ENCODE measurements at places on chromosomes 16 and 17.

- DNase-seq: no peak
Observed at GRCh38 chr17:40427002-40427491, 9.4 kb upstream of the TOP2A start.

- peak; percentile 95 for DNase-seq
Observed at GRCh38 chr17:82418001-82418986, at the start of the genes HEXD and OGFOD3. Gene HEXD, plus strand, starts transcription at chr17:82418347. Its CDS starts 1,453 bp downstream, at chr17:82419800. Gene OGFOD3, minus strand, starts transcription at chr17:82418586. Its CDS starts 101 bp downstream, at chr17:82418485.

DNA sequence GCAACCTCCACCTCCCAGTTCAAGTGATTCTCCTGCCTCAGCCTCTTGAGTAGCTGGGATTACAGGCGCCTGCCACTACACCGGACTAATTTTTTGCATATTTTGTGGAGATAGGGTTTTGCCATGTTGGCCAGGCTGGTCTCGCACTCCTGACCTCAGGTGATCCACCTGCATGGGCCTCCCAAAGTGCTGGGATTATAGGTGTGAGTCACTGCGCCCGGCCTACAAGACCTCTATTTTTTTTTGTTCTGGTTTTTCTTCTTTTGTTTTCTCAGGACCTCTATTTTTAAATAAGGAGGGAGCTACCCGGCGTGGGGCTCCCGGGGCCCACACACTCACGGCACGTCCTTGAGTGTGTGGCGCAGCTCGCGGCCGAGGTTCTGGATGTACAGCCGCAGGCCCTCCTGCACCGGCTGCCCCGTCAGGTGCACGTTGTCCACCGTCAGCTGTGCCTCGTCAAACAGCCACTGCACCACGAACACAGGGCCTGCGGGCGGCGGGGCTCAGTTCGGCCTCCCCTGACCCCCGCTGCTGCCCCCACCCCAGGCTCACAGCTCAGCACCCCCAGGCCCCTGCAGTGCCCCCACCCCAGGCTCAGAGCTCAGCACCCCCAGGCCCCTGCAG is 5.8 kb downstream of the NOTUM start:
- no peak for DNase-seq

- no peak for DNase-seq
Observed at GRCh38 chr17:50949128-50949988, 83.2 kb upstream of the TOB1 start.

DNA sequence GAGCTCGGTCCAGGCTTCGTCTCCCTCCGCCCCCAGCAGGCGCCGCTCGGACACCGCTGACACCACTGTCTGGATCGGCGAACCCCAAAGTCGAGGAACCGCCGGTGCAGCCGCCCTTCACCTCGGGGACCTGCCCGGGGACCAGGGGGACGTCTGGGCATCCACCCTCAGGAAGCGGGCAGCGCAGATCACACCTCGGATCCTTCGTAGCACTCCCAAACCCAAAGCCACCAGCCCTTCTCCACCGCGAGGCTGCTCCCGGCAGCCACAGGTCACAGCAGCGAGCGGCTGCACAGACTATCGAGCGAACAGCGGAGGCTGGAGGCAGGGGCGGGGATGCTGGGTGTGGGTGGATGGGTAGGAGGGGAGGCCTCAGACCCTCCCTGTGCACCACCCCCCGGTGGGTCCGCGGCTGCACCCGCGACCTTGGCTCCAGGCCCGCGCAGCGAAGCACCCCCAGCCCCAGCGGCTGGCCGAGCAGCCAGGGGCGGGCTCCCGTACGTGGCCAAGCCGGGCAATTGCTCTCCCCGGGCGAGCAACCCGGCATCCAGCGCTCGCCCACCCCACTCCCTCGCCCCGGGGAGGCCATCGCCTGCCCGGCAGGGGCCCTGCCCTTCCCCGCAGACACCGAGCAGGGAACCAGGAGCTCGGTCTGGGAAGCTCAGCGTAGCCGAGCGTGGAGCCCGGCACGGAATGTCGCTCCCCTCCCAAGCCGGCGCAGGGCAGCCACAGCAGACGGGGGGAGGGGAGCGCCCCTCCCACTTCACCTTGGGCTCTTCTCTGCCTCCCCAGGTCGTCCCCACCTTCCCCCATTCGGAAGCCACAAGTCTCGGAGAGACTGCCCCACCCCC is 1.0 kb downstream of the SDK2 start:
- DNase-seq: no peak

DNA sequence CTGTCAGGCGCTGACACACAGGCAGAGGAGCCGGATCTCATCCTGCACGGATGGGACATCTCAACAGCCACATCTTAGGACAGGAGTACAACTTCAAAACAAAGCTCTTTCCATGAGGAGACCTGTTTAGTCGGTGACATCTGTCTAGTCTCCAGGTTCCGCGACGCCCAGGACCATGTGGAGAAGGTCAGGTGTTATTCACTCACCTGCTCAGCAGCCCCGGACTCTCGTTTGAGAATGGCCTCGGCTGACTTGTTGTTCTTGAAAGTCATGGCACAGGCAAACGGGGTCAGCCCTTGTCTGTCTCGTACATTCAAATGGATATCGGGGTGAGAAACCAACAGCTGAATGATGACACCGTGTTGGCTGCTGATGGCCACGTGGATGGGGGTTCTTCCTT is 35.7 kb downstream of the CYB5D2 start:
- DNase-seq: no peak

GRCh38 chr17:28864991-28865849 is 10.4 kb downstream of the ERAL1 start:
- no peak for DNase-seq

DNA sequence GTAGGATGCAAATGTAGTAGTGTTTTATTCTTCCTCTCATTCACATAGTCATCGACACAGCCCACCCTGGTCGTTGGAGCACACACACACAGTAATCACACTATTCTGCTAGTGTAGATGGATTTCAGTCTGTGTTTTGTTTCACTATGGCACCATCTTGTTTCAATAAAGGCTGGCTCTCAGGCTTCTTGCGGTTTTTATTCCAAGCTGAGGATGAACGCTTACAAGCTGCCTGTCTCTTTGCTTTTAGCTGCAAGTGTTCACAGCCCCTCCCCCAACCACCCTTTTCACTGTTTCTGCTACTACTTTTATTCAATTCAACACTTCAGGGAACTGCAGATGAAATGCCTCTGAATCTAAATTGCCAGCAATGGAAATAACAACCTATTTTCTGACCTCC is 140.9 kb upstream of the PMFBP1 start:
- no peak for DNase-seq

DNA sequence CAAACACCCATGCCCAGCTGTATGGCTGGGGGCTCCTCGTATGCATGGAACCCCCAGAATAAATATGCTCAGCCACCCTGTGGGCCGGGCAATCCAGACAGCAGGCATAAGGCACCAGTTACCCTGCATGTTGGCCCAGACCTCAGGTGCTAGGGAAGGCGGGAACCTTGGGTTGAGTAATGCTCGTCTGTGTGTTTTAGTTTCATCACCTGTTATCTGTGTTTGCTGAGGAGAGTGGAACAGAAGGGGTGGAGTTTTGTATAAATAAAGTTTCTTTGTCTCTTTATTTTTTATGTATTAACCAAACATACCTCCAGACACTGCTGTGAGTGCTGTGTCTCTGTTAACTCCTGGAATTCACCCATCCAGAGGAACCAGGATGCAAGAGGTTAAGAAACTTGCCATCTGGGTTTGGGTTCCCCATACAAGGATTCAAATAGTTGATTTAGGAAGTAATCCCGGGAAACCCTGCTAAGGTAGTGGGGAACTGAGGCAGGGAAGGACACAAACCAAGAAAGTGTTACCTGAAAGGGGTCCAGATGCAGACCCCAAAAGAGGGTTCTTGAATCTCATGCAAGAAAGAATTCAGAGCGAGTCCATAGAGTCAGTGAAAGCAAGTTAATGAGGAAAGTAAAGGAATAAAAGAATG is 37.4 kb upstream of the IL21R start:
- DNase-seq: no peak

- DNase-seq: no peak
Observed at GRCh38 chr17:67675481-67675880, 42.3 kb upstream of the NOL11 start.

- peak; percentile 26 for DNase-seq
Observed at GRCh38 chr16:83247767-83248372, 559.9 kb upstream of the HSBP1 start.

DNA sequence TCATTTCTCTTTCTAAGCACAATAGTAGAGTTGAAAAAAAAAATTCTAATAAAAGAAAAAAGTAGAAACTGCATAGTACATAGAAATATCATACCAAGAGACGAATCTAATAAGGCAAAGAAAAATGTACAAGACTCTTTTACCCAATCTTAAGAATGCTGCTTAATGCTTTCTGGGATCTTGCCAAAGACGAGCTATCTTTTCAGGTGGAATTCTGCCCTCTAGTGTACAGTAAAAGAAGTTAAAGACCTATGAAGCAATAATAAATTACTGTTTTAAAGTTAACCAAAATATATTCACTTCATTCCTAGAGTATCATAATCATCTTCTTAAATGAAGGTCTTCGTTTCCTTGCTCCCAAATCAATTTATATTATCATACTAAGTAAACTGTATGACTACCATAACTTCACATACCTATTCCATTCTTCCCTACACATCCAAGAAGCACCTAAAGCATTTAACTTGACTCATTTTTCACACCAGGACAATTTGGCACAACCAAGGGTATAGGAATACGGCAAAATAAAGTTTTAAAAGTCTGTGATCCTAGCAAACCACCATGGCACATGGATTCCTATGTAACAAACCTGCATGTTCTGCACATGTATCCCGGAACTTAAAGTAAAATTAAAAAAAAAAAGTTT is 47.7 kb downstream of the CFDP1 start:
- DNase-seq: peak; percentile 31

GRCh38 chr17:82164853-82165252 is 47.8 kb downstream of the CCDC57 start:
- DNase-seq: no peak

- peak; percentile 42 for DNase-seq
Observed at GRCh38 chr17:35965272-35965671, 16.0 kb downstream of the CCL16 start.

DNA sequence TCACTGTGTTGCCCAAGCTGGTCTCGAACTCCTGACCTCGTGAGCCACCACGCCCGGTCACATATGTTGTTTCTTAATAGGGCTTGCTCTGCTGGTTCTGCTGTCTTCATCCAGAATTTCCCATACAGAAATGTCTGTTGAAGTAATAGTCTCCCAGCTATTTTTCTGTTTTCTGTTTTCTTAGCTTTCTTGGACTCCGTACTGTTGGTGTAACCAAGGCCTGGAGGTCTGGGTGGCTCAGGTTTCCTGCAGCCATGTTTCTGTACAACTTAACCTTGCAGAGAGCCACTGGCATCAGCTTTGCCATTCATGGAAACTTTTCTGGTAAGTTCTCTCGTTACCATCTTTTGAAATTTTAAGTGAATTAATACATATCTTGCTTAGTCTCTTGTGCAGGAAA is 2.8 kb downstream of the SF3B3 start:
- no peak for DNase-seq

DNA sequence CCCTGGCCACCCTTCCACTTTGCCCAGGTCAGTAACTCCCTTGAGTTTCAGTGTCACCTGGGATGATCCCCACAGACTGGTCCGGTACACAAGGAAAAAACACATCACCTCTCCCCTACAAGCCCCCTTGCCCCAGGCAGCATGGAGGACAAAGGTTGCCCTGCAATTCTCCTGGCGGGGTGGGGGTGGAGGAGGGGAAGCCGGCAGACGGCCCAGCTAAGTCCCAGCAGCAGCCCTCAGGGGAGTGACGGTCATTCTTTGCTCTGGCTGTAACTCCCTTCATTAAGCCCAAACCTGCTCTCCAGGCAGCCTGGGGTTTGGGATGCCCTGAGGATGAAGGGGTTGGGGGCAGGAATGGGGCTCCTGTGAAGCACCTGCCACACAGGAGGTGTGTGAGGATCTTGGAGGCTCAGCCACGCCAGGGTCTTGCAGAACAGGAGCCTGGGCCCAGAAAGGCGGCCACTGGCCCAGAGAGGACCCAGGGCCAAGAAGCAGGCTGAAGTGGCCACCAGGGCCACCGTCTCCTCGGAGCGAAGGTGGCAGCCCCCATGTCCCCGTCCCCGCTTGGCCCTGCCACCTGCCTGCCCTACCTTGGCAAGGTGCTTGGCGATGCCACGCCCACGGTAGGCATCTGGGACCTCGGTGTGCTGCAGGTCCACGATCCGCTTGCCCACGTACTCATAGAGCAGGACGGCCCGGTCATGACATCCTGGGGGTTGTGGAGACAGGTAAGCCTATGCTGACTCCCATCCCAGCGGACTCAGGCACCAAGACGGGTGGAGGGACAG is 9.5 kb downstream of the NATD1 start:
- DNase-seq: no peak

GRCh38 chr16:86252596-86252995 is 257.7 kb upstream of the FOXF1 start:
- DNase-seq: no peak

DNA sequence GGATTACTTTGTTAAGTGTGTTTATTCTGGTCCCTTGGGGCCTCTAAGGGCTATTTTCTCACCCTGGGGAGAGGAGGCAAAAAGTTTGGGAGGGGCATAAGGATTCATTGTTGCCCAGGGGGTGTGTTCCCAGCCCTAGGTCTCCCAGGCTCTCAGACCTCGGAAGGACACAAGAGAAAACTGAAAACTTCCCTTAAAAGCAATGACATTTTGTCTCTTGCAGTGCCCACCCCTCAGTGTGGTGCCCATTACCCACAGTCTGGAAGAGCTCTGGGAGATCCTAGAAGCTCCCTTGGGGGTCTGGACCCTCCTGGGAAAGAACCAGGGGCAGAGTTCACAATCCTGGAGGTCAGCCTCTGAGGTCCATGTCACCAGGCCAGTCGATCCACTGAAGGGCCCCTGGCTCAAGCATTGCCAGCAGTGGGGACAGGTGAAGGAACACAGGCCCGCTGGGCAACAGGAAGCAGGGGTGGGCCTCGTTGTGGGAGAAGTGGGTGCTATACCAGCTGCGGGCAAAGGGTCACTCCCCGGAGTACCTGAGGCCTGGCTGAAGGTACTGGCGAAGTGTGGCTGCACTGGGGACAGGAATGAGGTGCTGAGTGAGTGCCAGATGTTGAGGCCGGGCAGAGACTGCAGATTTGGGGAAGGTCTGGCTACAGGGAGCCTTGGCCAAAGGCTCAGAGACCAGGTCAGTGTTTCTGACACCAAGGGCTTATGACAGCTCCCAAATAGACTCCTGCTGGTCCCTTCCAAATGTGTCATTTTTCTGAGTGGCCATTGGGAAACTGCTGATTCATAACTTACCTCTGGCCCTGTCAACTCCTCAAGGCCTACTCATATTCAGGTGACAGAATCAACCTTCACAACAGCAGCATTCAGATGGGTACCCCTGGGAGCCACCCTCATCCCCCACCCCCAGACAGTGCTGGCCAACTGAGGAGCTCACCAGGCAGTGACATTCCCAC is 4.6 kb upstream of the ZNF747 start:
- no peak for DNase-seq

DNA sequence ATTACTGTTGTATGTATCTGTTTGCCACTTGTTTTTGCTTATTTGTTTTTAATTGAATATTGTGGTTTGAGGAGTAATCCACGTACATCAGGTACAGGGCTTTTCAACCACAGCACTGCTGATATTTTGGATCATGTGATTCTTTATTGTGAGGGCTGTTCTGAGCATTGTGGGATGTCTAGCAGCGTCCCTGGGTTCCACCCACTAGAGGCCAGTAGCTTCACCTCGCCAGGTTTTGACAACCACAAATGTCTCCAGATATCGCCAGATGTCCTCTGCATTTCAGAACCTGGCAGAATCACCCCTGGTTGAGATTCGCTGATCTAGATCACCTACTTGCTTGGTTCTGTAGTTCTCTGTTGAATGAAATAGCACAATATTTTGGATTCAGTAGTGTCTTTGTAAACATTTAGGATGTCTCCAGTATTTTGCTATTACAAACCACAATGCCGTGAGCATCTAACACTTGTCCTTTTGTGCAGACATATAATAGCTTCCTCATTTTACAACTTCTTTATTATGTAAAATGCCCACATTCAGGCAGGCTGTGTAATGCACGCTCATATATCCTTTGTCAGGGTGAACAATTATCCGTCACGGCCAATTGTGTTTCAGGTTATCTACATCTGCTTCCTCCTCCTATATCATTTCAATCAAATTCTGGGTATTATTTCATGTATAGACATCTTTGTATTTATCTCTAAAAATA is 380.3 kb downstream of the SNX29 start:
- DNase-seq: no peak

Data from lower leg skin (tissue), 4 donors.